ENCODE measurements at places on chromosomes 6 and 20. TPM values are rescaled to one million over a fixed set of nuclear protein-coding genes. Genes with fewer than 3 reads are reported as not detected.

Gene BCL2L1
- total RNA-seq, result 83.4 TPM

Gene GRIK2
- 1.1 TPM for total RNA-seq

Gene PTPN1
- 22.3 TPM for total RNA-seq

Gene PKIG
- 42.8 TPM for total RNA-seq

Gene LY6G6C
- total RNA-seq, result under 0.01 TPM
